ENCODE measurements at places on chromosomes 16 and 17.

GRCh38 chr16:77191259-77191969, 424 bp downstream of the MON1B start:
- DNase-seq: peak; percentile 73

GRCh38 chr17:48478224-48479013, 48.4 kb upstream of the SKAP1 start:
- DNase-seq: peak; percentile 37

- peak; percentile 53 for DNase-seq
Observed at GRCh38 chr17:55770196-55770870, 19.5 kb downstream of the PCTP start.

GRCh38 chr16:50520451-50521245, 27.5 kb upstream of the NKD1 start:
- DNase-seq: no peak

- no peak for DNase-seq
Observed at GRCh38 chr16:85064186-85064585, 36.6 kb downstream of the KIAA0513 start.
